ENCODE measurements at places on chromosomes 7 and 10.

GRCh38 chr7:28208506-28208905 lies 27.9 kb upstream of the JAZF1 start:
- DNase-seq = no peak

GRCh38 chr10:118210276-118210675 lies 131.8 kb downstream of the FAM204A start:
- DNase-seq = no peak

DNA sequence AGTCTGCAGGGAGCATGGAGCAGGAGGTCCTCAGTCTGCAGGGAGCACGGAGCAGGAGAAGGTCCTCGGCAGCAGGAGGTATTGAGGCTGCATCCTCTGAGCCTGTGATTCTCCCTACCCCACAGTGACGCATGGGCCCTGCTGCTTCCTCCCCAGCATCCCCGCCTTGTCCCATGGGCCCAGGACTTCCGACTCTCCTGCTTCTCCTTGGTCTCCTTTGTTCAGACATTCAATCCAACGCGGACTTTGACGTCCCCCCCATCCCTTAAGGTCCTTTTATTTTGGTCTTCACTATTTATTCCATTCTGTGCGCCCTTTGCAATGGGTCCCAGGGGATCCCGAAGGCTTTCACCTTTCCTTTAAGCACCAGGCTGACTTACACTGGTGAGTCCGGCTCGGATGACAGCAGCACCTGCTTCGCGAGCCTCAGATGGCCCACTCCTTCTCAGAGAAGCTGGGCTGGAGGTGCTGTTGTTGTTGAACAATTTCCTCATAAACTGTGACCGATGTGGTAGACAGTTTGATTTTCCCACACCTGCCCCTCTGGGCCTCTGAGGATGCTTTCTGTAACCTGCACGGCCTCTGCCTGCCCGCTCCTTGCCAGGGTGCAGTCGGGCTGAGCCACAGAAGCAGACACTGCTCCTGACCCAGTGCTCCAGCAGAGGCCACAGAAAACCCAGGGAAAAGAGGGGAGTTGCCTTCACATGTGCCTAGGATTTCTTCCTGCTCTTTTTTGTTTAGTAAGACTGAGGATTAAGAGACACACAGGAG lies 407.2 kb upstream of the SHH start:
- DNase-seq = no peak

- DNase-seq = no peak
These were observed 75.8 kb downstream of the GNAI1 start for GRCh38 chr7:80210400-80210799.

DNA sequence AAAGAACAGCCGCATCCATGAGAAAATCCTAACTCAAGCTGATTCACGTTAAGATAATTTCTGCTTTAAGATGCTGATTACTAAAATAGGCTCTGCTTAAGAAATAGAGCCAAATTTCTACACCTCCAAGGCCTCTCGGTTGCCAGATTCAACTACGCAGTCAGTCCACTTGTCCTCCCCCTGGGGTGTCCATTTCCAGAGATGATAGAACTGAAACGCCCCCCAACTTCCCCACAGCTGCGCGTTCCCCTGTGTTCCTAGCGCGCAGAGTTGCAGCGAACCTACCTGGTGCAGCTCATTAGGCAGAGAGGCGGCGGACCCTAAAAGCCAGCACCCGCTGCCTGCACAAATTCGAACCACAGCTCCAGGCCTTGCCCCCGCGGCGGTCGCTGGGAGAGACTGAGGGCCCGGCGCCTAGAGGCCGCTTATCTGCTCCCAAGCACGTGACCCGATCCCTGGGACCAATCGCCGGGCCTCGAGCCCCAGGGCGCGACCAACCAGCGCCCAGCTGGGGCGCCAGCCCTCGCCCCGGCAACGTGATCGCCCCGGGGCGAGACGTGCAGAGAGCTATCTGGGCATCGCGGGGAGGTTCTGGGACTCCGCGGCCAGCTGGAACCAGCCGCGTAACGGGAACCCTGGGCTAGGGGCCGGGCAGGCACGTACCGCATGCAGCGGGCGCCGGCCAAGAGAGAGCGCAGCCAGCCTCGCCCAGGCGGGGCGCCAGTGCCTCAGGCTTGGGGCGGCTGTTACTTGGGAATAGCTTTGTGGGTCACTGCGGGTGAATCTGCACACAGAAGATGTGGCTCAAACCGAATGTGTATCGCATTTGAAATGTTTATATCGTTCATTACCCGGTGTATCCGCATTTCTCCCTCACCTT lies at the start of gene PPP1R3C:
PPP1R3C (minus strand) TSS at position 401 of the 880 bp plus-strand sequence; CDS start at position 299, 102 bp downstream.
- DNase-seq = peak; percentile 79

DNA sequence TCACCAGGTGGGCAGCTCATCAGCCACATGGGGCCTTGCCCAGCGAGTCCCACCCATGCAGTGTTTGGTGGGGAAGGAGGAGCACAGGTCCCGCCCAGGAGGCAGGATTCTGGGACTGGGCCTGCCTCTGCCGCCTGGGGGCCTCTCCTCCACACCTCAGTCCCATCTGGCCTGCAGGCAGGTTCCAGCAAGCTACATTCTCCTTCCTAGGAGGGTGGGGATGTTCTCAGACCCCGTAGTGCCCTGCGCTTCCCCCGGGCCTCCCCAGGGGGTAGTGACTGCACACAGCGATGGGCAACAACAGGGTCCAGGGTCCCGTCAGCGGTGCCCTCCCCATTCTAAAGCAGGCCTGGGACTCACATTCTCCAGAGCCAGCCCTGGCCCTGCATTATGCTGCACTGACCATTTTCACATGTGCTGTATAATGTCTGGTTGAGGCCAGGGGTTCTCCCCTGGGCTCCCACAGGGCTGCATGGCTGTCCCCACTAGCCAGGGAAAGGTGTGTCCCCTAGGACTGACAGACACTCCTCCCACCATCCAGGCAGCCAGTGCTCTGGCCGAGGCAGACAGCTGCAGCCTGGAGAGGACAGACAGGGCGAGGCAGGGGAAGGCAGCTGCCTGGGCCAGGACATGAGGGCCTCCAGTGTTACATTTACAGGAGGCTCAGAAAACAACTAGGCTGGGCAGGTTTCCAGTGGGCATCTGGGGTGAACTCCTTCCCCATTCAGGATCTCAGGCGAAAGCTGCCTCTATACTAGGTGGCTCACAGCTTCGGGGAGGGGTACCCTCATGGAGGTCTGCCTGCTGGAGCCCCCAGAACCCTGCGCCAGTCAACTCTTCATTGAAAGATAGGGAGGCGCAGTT lies 9.3 kb downstream of the RASGEF1A start:
- DNase-seq = no peak

GRCh38 chr10:2917926-2918325 lies 149.4 kb upstream of the PFKP start:
- DNase-seq = no peak

GRCh38 chr10:71359364-71360046 lies 37.2 kb upstream of the CDH23 start:
- no peak for DNase-seq

DNA sequence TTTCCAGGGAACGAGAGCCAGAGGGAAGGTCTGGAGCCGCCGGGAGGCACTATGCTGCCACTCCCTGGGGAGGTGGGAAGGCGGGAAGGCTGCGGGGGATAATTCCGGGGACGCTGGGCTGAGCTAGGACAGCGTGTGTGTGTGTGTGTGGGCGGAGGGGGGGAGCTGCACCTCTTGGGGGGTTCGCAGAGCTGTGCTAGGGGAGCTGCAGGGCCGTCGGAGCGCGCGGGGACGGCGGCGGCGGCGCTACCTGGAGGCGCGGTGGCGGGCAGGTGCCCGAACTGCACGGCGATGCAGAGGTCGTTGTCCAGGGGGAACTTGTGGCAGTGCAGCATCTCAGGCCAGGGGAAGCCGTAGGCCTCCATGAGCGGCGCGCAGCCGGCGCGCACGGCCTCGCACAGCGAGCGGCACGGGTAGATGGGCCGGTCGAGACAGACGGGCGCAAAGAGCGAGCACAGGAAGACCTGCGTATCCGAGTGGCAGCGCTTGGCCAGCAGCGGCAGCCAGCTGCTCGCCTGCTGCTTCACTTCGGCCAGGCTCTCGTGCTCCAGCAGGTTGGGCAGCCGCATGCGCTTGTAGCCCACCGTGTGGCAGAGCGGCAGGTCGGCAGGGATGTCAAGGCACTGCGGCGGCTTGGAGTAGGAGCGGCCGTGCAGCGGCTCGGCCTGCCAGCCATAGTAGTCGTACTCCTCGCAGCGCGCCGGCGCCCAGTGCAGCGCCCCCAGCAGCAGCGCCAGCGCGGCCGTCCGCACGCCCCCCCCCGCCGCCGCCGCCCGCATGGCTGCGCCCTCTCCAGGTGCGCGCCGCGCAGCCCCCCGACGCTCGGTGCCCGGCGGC lies 526 bp downstream of the SFRP5 start:
- DNase-seq = no peak

DNA sequence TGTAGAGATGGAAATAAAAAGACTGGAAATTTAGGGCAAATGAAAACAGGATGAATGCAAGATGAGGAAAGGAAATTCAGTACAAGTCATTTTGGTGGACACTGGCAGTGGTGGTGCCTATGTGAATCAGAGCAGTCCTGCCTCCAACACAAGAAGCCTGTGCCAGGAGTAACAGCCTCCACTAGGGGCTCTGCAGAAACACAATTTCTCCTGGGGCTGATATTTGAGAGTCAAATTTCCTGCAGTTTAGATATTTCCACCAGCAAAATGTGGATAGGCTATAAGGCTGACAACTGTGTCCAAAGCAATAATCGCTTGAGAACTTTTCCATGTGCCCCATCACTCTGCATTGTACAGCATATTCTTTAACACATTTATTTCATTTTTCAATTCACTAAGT lies 4.7 kb upstream of the PLXDC2 start:
- DNase-seq = no peak

DNA sequence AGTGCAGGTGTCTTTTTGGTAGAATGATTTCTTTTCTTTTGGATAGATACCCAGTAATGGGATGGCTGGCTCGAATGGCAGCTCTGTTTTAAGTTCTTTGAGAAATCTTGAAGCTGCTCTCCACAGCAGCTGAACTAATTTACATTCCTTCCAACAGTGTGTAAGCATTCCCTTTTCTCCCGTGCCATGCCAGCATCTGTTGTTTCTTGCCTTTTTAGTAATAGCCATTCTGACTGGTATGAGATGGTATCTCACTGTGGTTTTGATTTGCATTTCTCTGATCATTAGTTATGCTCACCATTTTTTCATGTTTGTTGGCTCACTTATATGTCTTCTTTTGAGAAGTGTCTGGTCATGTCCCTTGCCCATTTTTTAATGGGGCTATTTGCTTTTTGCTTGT lies 486.3 kb downstream of the GALNT17 start:
- DNase-seq = no peak

DNA sequence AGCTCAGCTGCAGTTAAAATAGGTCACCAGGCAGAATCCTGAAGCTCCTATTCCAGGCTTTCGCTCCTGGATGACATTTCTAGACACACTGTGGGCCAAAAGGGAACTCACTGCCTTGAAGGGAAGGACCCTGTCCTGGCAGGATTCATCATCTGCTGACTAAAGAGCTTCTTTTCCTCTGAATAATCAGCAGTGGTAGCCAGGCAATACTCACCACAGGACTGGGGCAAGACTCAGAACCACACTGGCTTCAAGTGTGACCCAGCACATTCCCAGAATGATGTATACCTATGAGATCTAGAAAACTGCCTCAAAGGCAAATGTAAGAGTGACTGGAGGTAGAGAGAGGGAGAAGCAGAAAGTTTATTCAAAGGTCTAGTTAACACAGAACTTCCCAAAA lies 29.5 kb upstream of the EBF3 start:
- DNase-seq = no peak

GRCh38 chr7:117041822-117042221 lies 88.5 kb downstream of the ST7 start:
- DNase-seq = no peak

DNA sequence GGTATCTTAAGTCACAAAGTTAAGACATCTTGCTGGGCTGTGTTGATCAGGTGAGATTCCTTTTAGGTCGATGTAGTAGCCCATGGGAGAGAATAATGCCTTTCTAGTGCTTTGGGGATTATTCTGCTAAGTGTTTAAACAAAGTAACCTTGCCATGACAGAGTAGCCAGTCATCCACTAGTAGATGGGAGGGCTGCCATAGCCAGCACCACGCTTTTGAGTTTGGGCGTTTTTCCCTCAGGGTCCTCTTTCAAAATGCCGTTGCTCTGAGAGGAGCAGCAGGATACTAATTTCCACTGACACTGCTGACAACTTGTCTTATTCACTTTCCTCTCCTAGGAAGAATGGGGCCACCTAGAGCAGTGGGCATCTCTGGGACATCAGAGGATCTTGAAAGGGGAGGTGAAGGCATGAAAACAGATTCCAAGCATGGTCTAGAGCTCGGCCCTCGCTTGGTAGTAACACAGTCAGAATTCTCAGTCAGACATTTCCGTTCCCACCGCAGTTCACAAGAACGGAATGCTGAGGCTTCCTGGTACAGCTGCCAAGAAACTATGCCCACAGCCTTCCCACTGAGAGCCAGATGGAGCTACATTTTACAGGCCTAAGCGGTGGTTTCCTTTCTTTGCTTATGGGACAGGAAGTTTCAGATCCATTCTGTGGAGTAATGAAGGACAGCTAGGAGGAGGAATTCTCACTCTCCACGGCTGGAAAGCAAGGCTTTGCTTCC lies 15.3 kb upstream of the RSU1 start:
- peak; percentile 66 for DNase-seq

DNA sequence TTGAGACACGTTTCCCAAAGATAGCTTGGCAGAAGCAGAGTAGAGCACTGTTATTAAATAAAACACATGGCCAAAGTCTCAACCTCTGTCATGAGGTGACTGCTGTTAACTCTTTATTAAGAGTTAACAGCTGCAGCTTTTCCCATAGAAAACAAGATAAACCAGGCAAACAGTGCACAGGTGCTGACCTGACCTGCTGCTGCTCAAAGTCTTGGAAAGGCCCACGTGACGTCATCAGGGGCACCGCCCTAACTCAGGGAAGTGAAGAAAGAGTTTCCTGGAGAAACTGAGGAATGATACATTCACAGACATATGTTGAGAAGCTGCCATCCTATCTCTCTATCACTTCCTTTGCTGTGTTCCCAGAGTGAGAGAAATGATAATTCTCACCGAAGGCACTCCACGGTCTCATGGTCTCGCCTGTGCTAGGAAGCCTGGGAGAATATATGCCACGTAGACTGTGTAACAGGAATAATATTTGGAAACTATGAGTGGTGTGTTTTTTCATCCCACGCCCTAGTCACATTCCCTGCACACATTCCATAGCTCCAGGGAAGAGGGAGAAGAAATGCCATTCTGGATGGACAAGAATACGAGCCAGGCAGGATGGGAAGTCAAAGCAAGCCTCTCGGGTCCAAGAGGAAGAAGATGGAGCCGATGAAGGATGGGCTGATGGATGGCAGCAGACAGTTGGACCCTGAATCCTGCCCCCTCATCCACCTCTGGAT lies 146.2 kb upstream of the NFE2L3 start:
- peak; percentile 14 for DNase-seq

- no peak for DNase-seq
These were observed 8.2 kb upstream of the LRRC18 start for GRCh38 chr10:48947690-48948469.

All from transverse colon (tissue), 4 donors.